ENCODE measurements at places on chromosomes 3 and 15.

DNA sequence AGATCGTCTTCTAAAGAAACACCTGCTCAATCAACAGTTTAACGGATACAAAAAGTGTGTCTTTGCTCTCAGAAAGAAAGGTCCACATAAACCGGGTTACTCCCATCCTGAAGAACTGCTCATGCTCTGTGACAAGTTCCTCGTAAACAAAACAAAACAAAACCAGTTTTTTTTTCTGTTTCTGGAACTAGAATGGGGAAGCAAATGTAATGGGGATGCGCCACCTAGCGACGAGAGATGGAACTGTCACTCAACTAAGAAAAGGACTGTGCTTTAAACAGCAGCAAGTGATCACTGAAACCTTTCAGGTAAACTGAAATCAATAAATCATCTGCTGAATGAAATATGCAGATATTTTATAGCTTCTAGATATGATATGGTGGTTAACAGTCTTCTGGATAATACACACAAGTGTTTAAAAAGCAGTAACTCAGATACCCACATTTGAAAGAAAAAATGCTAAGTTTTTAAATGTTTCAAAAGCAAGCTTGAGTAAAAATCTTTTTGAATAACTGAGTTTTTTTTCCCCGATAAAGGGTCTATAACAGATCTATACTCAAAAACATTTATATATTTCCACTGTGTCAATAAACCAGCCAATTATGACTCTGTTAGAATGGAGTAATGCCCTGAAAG lies 10.9 kb downstream of the TM2D3 start:
- DNase-seq = peak; percentile 65

DNA sequence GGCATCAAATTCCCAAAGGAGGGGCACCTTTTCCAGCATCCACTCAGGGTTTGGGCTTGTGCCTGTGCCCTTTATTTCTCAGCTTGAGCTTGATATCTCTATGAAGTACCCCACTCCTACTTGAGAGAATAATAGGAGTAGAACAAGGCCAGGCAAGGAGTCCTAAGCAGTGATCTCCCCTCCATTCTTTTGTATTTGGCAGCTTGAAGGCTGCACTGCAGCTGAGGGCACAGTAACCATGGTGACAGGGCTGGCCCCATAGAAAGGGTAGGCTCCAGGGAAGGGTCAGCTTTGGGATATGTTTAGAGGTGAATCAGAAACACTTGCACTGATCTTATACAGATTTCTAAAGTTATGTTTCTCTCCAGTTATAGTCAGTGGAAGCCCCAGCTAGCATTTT lies 145.4 kb upstream of the SLC24A5 start:
- DNase-seq = peak; percentile 80

DNA sequence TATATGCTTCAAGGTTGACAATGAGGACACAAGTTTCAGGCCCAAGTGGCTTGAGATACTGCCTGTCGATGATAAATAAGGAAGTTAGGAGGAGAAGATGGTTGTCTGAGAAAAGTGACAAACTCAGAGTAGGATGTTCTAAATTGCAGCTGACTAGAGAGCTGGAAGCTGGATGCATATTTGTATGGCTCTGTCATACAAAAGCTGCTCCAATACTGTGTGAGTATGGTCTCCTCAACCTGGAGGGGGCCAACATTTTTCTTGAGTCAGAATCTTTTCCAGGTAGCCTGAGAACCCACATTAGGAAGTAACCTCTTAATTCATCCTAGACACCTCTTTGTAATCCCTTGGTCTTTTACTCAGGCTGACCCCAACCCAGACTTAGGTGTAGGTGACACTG lies 28.4 kb upstream of the TPRG1 start:
- DNase-seq = no peak

GRCh38 chr3:61631108-61631769 lies 69.9 kb downstream of the PTPRG start:
- DNase-seq = no peak

Data from neural progenitor cell (in vitro differentiated cells).